ENCODE measurements at places on chromosomes 1 and 21. TPM values are rescaled to one million over a fixed set of nuclear protein-coding genes. Genes with fewer than 3 reads are reported as not detected.

The TMEM52 gene
- total RNA-seq: not detected

The GBP4 gene
- total RNA-seq: 17.7 TPM

The OR2M5 gene
- not detected for total RNA-seq

The FCRL5 gene
- total RNA-seq: 0.84 TPM

The MCOLN2 gene
- total RNA-seq: 1.1 TPM

The SMCP gene
- not detected for total RNA-seq

The CASQ1 gene
- 4.4 TPM for total RNA-seq

The ARHGEF16 gene
- total RNA-seq: 0.62 TPM

The SLC26A9 gene
- not detected for total RNA-seq

The OR4F29 gene
- 0.71 TPM for total RNA-seq

The SLFNL1 gene
- total RNA-seq: 1.0 TPM

The IGSF9 gene
- not detected for total RNA-seq

DNA sequence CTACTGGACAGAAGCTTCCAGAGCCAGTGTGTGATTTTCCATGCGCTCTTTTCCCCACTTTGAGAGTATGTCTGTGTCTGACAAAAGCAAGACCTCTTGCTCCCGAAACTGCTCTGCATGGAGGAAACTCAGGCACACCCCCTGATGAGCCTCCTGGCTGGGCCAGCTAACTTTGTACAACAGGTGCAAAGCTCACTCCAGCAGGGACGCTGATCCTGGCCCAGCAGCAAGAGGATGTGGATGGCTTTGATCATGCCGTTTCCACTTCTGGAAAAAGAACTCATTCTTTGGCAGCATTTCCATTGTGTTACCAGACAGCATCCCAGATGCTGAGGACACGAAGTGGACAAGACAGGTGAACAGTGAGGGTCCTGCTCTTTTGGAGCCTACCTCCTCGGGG is 103.1 kb downstream of the TLR5 start:
- no peak overlapping the region for H3K27ac ChIP-seq
- no peak for DNase-seq
- no peak overlapping the region for H3K4me3 ChIP-seq
- no peaks in the 10 kb centered on the region for H3K36me3 ChIP-seq
- no peaks in the 10 kb centered on the region for H3K27me3 ChIP-seq

GRCh38 chr1:113488576-113489177 is 98.4 kb downstream of the MAGI3 start:
- H3K4me3 ChIP-seq: no peak overlapping the region
- H3K27me3 ChIP-seq: no peaks in the 10 kb centered on the region
- no peak for DNase-seq
- no peak overlapping the region for H3K27ac ChIP-seq

- H3K27ac ChIP-seq: no peak overlapping the region
- no peaks in the 10 kb centered on the region for H3K4me1 ChIP-seq
- H3K4me3 ChIP-seq: no peak overlapping the region
- no peaks in the 10 kb centered on the region for H3K36me3 ChIP-seq
These were observed 135.3 kb downstream of the GDAP2 start for GRCh38 chr1:117794073-117794472.

- no peak overlapping the region for H3K4me3 ChIP-seq
- H3K27me3 ChIP-seq: no peaks in the 10 kb centered on the region
- H3K27ac ChIP-seq: no peak overlapping the region
- no peaks in the 10 kb centered on the region for H3K36me3 ChIP-seq
- no peak for DNase-seq
These were observed 21.0 kb downstream of the PDE9A start for GRCh38 chr21:42674351-42674940.

- no peak overlapping the region for H3K27ac ChIP-seq
- no peaks in the 10 kb centered on the region for H3K27me3 ChIP-seq
- peaks cover 1% of the 10 kb centered on the region for H3K4me1 ChIP-seq
- peak overlapping the region; percentile 74 for H3K4me3 ChIP-seq
These were observed 722 bp downstream of the TUT4 start for GRCh38 chr1:52552236-52552504.

DNA sequence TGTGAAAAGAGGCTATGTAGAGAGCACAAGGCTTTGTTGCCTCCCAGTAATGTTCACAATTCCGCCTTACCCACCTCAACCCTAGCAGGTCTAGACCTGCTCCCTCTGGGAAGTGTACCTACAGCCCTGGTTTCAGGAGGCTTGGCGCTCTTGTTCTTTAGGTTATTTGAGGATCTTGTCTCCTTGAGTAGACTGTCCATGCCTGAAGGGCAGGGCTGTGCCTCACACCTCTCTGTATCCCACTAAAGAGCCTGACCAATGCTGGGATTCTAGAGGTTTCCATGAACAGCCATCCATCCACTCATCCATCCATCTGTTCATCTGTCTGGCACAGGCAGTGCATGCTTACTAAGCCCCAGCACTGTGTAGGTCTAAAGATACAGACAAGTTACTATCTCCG is 1.0 kb downstream of the RAB7B start:
- no peak for DNase-seq
- H3K27ac ChIP-seq: no peak overlapping the region
- no peak overlapping the region for H3K4me3 ChIP-seq
- H3K27me3 ChIP-seq: no peaks in the 10 kb centered on the region

DNA sequence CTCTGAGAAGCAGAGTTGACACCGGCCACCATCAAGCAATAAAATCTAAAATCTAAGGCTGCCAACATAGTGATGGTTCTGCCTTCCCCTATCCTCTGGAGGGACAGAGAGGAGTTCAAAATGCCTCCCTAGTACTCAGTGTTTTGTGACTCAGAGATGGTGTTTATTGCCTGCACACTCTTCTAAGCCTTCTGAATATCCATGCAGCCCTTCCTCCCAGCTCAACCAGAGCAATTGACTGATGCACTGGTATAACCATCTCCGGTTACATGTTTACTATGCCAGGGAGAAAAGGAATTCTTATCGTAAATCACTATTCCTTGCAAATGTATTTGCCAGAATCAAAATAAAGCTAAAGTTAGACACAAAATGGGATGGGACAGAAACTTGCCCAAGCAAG is 132.9 kb upstream of the RAB4A start:
- no peak overlapping the region for H3K4me3 ChIP-seq
- no peak overlapping the region for H3K27ac ChIP-seq
- DNase-seq: no peak
- no peaks in the 10 kb centered on the region for H3K36me3 ChIP-seq
- no peaks in the 10 kb centered on the region for H3K4me1 ChIP-seq

- H3K4me3 ChIP-seq: no peak overlapping the region
- no peaks in the 10 kb centered on the region for H3K36me3 ChIP-seq
- no peaks in the 10 kb centered on the region for H3K4me1 ChIP-seq
- no peak overlapping the region for H3K27ac ChIP-seq
These were observed 110.4 kb downstream of the PPIAL4G start for GRCh38 chr1:148372731-148373130.

GRCh38 chr1:115430441-115431158 is 92.6 kb upstream of the NGF start:
- H3K4me3 ChIP-seq: no peak overlapping the region
- no peaks in the 10 kb centered on the region for H3K4me1 ChIP-seq
- no peak overlapping the region for H3K27ac ChIP-seq
- no peak for DNase-seq
- no peaks in the 10 kb centered on the region for H3K27me3 ChIP-seq

- no peaks in the 10 kb centered on the region for H3K4me1 ChIP-seq
- DNase-seq: peak; percentile 87
- H3K27me3 ChIP-seq: no peaks in the 10 kb centered on the region
- H3K27ac ChIP-seq: peak overlapping the region; percentile 46
- H3K4me3 ChIP-seq: peak overlapping the region; percentile 46
- no peaks in the 10 kb centered on the region for H3K36me3 ChIP-seq
These were observed 451 bp downstream of the ADAMTSL4 start for GRCh38 chr1:150549496-150550221.

DNA sequence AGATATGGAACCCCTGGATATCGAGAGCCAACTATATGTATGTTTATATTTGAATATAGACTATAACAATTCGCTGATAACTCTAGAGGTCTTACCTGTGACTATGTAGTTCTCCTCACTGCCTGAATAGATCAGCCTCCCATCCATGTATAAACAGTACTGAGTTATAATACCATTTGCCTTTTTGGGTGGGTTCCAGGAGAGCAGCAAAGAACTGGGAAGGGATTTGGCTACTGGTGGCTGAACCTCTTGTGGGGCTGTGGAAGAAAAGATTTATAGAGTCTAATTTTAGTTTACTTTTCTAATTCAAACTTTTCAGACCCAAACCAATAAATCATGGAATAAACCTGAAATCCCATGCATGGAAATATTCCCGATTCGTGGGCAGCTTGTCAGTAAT is 376.9 kb downstream of the USH2A start:
- no peaks in the 10 kb centered on the region for H3K36me3 ChIP-seq
- H3K4me3 ChIP-seq: no peak overlapping the region
- H3K27ac ChIP-seq: no peak overlapping the region

DNA sequence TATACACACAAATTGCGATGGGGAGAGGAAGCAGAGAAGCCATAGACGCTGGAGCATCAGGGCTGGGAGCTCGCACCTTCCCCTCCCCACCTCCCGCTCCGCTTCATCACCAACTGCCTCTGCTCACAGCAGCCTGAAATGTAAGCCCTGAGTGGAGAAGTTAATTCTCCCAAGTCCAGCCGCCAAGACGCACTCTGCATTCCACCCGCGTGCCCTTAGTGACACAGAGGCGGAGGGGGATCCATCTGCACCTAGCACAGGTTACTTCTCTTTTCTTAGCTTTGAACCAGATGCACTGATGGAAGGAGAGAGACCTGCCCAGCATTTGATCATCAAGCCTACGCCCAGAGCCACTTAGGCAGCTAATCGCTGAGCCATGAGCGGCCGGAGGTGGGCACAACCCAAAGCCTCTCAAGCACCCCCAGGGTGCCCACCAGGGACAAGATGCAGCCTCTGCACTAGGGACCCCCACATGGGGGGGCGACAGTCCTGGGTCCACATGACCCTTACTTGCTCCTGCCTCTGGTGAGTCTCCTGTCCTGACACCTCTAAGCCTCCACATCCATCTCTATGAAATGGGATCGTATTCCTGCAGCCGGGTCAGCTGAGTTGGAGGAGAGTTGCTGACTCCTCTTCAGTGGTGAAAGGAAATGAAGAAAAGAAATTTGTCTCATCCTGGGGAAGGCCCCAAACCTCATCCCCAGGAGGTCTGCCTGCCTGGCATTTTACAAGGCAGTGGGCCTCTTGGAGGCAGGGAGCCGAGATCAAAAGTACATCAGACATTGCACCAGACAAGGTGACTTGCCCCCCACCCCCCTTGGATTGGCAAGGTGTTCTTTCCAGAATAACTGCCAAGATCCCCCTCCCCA is 316.2 kb downstream of the MATN1 start:
- H3K27ac ChIP-seq: no peak overlapping the region
- no peaks in the 10 kb centered on the region for H3K36me3 ChIP-seq
- no peaks in the 10 kb centered on the region for H3K4me1 ChIP-seq
- no peaks in the 10 kb centered on the region for H3K27me3 ChIP-seq
- no peak overlapping the region for H3K4me3 ChIP-seq

DNA sequence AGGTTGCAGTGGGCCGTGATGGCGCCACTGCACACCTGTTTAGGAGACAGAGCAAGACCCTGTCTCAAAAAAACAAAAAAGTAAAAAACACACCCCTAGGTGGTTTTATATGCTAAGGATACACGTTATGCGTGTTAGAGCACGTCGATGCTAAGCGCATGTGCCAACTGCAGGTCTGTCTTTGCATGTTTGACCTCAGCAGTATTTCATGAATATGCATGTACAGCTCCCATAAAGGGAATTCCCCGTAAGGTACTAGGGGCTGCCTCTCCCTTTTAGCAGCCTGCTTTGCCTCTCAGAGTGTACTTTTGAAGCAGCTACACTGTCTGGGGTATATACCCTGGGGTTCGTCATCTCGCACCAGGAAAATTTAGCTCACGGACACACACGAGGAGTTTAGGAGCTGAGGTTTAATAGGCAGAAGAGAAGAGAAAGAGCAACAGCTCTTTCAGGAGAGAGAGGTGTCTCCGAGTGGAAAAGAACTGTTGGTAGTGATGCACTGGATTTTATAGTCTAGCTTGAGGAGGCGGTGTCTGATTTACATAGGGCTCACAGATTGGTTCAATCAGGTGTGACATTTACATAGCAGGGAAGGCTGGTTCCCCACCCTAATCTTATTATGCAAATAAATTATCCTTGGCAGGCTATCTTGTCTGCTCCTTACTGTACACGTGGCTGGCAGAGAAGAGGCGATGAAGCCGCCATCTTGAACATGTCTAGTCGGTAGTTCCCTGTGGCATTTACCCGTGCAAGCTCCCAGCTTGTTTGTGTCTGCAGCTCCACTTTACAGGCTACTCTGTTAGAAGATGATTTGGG is 4.2 kb upstream of the OTUD3 start:
- no peak for DNase-seq
- H3K36me3 ChIP-seq: no peaks in the 10 kb centered on the region
- no peaks in the 10 kb centered on the region for H3K27me3 ChIP-seq
- H3K27ac ChIP-seq: no peak overlapping the region

GRCh38 chr1:121518726-121519041 is 333.9 kb downstream of the SRGAP2C start:
- no peak overlapping the region for H3K27ac ChIP-seq
- H3K27me3 ChIP-seq: no peaks in the 10 kb centered on the region
- DNase-seq: no peak

GRCh38 chr1:153363641-153364040 is 6.0 kb downstream of the S100A9 start:
- no peaks in the 10 kb centered on the region for H3K36me3 ChIP-seq
- no peak overlapping the region for H3K4me3 ChIP-seq
- no peaks in the 10 kb centered on the region for H3K4me1 ChIP-seq
- H3K27me3 ChIP-seq: no peaks in the 10 kb centered on the region
- no peak overlapping the region for H3K27ac ChIP-seq

- no peaks in the 10 kb centered on the region for H3K4me1 ChIP-seq
- H3K27ac ChIP-seq: no peak overlapping the region
- H3K36me3 ChIP-seq: no peaks in the 10 kb centered on the region
These were observed 141.9 kb upstream of the MAP1LC3C start for GRCh38 chr1:242140836-242141235.

GRCh38 chr1:48055876-48056764 is 58.9 kb upstream of the TRABD2B start:
- no peaks in the 10 kb centered on the region for H3K27me3 ChIP-seq
- H3K36me3 ChIP-seq: no peaks in the 10 kb centered on the region
- H3K27ac ChIP-seq: no peak overlapping the region
- H3K4me3 ChIP-seq: no peak overlapping the region
- H3K4me1 ChIP-seq: no peaks in the 10 kb centered on the region
- no peak for DNase-seq

DNA sequence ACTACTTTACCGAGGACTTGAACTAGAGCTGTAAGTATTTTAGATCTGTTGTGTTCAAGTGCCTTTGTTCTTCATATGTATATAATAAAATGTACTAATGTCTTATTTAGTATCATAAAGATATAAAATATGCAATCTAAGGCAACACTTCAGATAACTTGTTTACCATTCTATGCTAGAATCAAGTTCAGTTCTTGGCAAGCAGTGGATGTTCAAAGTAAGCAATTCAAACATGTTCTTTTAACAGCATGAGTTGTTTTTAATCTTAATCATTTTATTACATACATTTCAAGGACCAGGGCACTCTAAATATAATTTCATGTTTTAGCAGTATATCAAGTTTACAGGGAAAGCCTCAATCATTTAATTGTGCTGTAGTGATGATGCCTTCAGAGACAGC is 47.0 kb downstream of the ZC3H11B start:
- no peak overlapping the region for H3K27ac ChIP-seq
- no peaks in the 10 kb centered on the region for H3K27me3 ChIP-seq
- no peaks in the 10 kb centered on the region for H3K36me3 ChIP-seq
